T47D (cell line): ENCODE measurements at places on chromosomes 16 and 17.

DNA sequence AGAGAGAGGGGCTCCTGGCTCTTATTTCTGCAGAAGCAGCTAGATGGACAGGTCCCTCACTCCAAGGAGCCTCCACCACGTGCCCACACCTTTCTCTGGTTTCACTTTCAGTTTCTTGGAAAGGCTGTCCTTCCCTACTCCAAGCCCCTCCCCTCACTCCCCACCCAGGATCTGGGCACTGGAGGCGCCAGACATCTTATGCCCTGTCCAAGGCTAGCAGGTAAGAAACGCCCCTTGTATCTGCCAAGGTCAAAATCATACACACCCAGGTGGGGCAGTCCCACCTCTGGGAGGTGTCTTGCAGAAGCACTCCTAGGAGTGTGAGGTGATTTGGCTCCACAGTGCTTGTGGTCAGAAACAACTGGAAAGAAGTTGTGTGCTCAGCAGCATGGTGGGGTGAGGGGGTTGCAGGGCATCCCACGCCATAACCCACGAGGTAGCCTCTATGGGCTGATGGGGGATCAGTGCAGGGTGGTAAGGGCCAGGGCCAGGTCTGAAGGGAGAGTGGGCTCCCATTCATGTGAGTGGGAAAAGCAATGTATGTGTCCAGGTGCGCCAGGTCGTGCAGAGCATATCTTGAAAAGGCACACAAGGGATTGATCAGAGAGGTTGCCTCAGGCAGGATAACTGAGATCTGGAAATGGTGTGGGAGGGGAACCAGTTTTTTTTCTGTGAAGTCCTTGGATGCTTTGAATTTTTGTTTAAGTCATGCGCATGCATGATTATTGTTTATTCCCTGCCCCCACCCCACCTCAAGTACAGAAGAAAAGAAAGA lies 31.8 kb upstream of the PRM1 start:
- DNase-seq: peak; percentile 81

GRCh38 chr16:47492428-47493377 lies 31.6 kb downstream of the PHKB start:
- DNase-seq: peak; percentile 26

DNA sequence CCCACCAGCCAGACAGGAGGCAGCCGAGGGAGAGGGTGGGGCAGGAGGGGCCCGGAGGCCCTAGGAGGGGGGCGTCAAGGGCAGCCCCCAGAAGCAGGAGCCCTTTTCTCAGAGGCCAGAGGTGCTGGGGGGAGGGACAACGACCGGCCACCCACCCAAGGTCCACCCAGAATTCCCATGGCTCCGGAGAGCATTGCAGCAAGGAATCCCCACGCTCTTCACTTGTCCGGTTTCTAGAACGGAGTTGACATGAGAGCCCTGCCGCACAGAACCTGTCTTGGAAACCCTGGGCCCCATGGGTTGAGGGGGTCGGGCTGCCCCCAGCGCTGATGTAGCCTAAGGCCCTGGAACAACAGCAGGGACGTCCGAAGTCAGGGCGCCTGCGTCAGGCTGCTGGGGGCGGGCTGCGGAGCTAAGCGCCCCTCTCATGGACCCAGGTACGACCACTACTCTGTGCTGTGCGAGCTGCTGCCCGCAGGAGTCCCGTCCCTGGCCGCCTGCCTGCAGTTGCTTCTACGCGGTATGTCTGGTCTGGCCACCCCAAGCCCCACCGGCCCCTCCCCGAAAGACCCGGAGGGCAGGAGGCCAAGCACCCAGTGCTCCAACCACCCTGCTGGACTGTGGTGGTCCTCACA lies 11.2 kb downstream of the CYBC1 start:
- no peak for DNase-seq

DNA sequence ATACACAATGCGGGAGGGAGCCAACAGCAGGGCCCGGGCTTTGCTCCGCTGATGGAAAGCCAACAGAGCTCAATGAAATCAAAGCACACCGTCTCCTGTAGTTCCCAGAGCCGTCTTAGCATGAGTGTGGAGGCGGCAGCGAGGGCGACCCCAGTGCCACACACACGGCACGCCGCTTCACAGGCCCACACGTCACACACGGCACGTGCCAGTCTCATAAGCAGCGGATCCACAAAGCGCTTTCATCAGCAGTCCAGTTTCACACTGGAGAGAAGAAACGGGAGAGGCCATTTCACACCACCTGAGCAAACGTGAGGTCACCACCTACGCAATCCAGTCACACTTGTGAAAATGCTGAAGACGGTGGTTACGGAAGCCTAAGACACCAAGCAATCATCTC lies 34.8 kb downstream of the CYB5D2 start:
- no peak for DNase-seq

DNA sequence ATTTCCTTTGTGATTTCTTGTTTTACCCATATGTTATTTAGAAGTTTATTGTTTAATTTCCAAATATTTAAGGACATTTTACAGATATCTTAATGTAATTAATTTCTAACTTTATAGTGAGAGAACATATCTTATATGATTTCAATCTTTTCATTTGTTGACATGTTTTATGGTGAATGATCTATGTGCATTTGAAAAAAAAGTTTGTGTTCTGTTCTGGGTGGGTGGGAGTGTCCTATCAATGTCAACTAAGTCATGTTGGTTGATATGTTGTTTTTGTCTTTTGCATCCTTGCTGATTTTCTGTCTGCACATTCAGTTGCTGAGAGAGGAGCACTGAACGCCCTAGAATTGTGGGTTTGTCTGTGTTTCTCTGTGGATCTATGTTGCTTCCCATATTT lies 50.3 kb upstream of the CBFA2T3 start:
- DNase-seq: no peak

GRCh38 chr17:50267074-50267841 lies 7.0 kb upstream of the TMEM92 start:
- no peak for DNase-seq

GRCh38 chr17:58470356-58470755 lies 17.9 kb downstream of the HSF5 start:
- no peak for DNase-seq

DNA sequence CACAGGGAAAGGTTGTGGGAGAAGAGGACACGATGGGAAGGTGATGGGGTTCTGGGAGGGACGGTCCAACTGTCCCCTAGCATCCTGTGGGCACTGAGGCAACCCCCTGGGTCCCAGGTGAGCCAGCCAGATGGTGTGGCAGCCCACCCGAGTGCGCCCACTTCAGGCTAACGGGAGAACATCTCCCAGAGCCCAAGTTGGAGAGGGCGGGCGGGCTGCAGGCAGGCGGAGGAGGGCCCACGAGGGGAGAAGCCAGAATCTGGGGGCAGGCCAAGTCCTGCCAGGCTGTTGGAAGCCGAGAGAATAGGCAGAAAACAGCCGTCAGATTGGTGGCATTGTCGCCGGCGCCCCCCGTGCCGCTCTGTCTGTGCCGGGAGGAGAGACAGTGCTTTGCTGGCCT lies 13.8 kb upstream of the ABCC3 start:
- DNase-seq: no peak

DNA sequence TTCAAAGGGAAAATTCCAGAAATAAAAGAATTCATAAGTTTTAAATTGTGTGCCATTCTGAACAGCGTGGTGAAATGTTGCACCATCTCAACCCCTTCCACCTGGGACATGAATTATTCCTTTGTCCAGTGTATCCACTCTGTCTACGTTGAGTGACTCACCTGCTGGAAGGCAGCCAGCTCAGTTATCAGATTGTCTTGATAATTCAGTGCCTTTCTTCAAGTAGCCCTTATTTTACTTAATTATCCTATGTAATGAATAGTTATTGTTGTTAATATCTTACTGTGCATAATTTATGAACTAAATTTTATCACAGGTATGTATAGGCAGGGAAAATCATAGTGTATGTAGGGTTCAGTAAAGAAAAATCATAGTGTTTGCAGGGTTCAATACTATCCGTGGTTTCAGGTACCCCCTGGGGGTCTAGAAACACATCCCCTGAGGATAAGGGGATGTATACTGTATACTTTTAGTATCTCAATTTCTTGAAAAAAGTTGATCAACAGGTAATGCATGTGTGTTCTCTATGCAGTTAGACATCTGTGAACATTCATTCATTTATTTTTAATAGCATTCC lies 7.7 kb upstream of the PCTP start:
- peak; percentile 67 for DNase-seq

DNA sequence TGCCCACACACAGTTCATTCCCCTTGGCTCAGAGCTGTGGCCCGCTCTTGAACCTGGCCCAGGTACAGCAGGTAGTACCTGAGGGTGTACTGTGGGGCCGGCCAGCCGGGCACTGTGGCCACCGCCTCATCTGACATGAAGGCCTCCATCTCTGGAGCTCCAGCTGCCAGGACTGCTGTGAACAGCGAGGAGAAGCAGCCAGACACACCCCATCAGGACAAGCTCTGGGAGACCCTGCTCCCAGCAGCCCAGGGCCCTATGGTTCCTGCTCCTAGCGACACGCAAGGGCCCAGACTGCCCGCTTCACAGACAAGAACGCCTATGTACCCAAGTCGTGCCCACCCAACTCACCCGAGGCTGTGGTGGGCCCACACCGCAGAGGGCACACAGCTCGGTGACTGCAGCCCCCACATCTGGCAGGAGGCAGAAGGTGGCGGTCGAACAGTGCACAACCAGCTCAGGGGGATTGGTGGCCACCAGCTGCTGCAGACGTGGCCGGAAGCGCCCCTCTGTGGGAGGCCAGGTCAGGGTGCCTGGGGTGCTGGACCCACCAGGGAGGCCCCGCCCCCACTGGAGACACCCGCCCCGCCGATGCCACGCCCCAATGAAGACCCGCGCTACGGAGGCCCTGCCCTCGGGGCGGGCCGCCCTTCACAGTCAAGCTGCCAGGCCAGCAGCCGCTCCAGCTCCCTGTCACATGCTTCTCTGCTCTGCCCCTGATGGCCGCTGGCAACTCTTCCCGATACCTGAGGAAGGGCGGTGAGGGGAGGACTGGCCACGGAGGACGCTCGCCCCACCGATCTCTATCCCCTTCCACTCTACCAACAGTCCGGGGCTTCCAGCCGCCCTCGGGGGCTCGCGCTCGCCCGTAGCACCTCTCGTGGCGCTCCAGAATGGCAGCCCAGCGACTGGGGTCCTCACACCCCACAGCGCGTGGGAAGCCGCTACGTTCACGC lies 1.1 kb upstream of the STUB1 start:
- no peak for DNase-seq

DNA sequence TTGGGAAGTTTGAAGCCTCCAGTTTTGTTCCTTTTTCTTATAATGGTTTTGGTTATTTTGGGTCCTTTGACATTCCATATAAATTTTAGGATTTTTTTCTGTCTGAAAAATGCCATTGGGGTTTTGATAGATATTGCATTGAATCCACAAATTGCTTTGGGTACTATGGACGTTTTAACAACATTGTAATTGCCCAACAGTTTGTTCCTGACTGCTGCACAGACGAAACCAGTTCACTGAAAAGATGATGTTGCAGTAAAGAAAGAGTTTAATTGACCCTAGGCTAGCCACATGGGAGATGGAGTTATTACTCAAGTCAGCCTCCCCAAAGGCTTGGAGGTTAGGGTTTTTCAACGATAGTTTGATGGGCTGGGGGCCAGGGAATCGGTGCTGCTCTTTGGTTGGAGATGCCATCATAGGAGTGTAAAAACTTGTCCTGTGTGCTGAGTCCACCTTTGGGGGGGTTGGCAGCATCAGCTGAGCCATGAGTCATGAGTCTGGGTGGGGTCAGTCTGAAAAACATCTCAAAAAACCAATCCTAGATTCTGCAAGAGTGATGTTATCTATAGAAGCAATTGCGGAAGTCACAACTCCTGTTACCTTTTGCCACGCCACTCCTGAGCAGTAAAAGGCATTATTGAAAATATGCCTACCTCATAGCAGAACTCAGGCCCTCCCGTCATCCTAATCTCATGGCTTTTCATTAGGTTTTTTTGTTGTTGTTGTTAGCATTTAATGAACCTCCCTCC lies 2.7 kb upstream of the PRSS41 start:
- DNase-seq: no peak

- no peak for DNase-seq
Measured at GRCh38 chr17:16272111-16272840, 55.3 kb downstream of the PIGL start.

DNA sequence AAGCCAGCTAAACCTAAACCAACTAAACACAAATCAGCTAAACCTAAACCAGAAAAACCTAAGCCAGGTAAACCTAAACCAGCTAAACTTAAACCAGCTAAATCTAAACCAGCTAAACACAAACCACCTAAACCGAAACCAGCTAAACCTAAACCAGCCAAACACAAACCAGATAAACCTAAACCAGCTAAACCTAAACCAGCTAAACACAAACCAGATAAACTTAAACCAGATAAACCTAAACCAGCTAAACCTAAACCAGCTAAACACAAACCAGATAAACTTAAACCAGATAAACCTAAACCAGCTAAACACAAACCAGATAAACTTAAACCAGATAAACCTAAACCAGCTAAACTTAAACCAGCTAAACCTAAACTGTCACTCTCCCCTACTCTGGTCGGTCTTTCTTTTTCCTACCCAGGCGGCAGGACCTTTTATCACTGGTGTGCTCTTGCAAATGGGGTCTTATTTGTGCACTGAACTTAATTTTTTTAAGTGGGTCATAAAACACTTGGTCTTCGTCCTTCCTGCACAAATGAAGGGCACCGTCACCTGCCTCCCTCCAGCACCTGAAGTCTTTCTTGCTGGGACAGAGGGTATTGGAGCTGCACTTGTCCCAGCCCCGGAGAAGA lies 7.2 kb downstream of the EVPL start:
- no peak for DNase-seq

DNA sequence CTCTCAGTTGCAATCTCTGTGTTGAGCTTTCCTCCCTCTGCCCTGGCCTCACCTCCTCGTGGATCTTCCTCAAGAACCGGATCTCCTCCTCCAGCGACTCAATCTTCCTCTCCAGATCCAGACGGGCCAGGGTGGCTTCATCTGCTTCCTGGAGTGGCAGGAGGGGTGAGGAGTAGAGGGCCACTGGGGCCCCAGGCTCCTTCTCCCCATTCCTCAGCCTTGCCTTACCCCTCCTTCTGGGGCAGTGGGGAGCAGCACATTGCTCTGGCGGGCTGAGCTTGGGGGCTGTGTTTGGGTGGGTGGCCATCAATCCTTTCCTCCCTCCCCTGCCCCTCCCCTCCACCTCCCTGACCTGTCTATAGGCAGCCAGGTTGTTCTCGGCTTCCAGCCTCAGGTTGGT lies 1.6 kb downstream of the GFAP start:
- no peak for DNase-seq

GRCh38 chr17:32152130-32152529 lies 9.8 kb downstream of the RHOT1 start:
- DNase-seq: no peak

- no peak for DNase-seq
Measured at GRCh38 chr17:1005361-1005946, 8.5 kb downstream of the TIMM22 start.

- DNase-seq: no peak
Measured at GRCh38 chr17:16593356-16594102, 24.5 kb upstream of the ZNF287 start.

DNA sequence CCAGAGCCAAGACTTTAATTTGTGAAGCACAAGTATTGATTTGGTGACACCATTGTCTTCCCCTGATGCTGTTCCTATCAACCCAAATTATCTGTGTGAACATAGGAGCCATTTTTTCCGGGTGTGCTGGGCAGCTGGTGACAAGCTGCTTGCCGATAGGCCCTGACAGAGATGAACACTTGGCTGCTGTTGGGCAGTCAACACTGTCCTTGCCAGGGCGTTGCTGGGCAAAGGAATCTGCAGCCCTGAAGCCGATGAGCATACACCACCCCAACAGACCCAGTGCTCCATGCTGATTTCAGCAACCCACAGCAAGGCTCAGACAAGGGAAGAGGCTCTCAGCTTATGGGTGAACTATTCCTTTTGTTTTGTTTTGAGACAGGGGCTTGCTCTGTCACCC lies 105.4 kb downstream of the YPEL2 start:
- DNase-seq: no peak

- DNase-seq: no peak
Measured at GRCh38 chr16:73616770-73617169, 568.8 kb upstream of the ZFHX3 start.
